Cortex of kidney (tissue), 1 donor: ENCODE measurements at places on chromosomes 1 and 21.

- no peak for DNase-seq
These were observed 80.7 kb upstream of the HP1BP3 start for GRCh38 chr1:20867847-20868246.

DNA sequence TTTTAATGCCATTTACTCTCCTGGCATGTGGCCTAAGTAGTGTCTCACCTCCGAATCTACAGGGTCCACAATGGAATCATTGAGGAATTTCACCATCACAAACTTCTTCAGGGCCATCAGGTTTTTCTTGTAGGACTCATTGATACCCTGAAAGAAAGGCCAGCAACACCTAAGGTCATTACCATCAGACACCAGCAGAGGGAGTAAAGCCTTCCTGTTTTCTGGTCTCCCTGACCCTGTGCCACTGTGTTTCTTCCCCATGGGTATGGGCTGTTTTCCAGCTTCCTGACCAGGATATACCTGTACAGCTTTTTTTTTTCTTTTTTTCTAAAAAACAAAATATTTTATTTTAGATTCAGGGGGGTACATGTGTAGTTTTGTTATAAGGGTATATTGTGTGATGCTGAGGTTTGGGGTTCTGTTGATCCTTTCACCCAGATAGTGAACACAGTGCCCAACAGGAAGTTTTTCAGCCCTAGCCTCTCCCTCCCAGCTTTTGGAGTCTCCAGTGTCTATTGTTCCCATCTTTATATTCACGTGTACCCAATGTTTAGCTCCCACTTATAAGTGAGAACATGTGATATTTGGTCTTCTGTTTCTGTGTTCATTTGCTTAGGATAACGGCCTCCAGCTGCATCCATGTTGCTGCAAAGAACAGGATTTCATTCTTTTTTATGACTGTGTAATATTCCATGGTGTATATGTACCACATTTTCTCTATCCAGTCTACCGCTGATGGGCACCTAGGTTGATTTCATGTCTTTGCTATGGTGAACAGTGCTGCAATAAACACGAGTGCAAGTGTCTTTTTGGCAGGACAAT is 18.3 kb downstream of the PPT1 start:
- DNase-seq: no peak

- DNase-seq: no peak
These were observed 441 bp downstream of the YARS1 start for GRCh38 chr1:32816676-32817158.

GRCh38 chr1:243254927-243255790 is at the start of gene CEP170:
Gene CEP170, minus strand, starts transcription at chr1:243255281. Its CDS starts 30,001 bp downstream, at chr1:243225280.
- no peak for DNase-seq

- no peak for DNase-seq
These were observed 68.8 kb upstream of the LYST start for GRCh38 chr1:235935235-235936225.

DNA sequence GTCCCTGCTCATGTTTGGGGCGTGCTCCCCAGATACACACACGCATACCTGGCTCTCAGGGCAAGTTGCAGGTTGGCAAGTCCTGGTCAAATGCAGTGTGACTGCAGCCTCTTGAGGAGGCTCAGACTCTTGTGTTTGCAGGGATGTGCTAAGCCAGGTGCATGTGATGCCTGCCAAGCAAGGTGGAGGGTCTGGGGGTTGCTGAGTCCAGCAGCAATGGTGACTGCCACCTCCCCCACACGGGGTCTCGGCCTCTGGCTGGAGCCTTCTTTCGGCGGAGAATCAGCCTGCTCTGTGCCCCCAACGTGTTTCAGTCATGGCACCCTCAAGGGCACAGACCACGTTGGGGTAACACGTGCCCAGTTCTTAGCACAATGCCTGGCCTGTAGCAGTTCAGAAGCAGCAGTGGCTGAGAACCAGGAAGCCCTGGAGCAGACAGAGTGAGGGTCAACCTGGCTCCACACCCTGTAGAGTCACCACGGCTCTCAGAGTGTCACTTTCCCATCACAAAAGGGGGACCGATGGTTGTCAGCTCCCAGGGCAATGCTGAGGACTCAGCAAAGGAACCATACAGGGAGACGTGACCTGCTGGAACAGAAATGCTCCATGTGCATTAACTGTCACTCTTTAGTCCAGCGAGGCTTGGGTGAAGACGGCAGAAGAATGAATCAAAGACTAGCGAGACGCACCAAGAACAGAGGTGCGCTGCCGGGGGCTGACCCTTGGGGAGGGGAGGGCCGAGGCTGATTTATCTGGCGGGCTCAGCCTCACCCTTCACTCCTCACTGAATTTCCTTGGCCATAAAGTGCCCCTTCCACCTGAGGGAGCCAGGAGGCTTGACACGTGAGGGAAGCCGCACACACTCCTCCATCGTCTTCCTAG is 109.0 kb downstream of the PGBD5 start:
- no peak for DNase-seq

DNA sequence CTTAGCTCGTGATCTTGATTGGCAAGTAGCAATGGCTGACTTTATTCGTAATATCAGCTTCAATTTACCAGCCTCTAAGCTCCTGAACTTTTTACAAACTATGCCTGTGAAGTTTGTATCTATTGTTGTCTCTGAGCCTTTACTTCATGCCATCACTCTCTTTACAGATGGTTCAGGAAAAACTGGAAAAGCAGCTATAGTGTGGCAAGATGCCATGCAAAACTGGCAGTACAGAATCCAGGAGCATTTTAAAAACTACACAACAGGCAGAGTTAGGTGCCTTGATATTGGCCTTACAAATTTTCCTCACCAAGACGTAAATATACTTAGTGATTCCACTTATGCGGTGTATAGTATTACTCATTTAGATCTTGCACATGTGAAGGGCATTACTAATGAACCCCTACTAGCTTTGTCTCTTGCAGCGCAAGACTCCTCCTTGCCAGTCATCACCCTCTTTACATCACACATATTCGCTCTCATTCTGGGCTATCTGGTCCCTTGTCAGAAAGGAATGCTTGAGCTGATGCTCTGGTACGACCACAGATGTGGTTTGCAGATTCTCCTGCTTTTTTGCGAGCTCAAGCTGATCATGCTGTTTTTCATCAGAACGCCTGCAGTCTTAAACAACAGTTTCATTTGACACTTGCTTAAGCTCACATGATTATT is 36.3 kb downstream of the CLCA1 start:
- no peak for DNase-seq

DNA sequence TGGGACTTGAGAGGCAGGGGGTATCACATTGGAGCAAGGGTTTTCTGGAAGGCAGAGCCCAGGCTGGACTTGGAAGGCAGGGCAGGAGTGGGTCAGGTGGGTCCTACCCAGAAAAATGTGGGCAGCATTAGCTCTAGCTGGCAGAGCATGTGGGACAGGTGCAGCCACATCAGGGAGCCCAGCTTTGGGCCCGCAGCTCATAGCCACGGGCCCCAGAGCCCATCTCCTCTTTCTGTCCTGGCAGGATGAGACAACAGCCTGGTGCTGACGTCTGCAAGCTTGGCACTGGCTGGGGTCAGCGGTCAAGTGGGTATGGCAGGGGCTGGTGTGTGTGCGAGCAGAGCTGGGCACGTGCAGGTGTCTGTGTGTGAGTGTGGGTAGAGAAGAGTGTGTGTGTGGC is 154.7 kb downstream of the GRIK3 start:
- DNase-seq: no peak

GRCh38 chr1:218499011-218499691 is 154.0 kb downstream of the TGFB2 start:
- no peak for DNase-seq

DNA sequence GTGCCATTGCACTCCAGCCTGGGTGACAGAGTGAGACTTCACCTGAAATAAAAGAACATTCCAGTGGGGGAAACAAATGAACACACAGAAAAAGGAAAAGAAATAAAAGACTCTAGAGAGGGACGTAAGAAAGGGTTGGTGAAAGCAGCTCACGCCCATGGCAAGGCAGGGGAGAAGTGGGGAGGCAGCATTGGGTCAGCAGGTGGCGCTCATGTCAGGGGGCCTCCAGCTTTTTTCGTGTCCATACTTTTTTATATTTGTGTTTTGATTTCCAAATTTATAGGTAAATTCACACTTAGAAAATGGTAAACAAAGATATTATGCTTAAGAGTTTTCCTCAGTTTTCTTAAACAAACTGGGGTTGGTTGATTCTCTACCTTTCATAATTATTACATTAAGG is 45.5 kb downstream of the VPS13D start:
- no peak for DNase-seq

DNA sequence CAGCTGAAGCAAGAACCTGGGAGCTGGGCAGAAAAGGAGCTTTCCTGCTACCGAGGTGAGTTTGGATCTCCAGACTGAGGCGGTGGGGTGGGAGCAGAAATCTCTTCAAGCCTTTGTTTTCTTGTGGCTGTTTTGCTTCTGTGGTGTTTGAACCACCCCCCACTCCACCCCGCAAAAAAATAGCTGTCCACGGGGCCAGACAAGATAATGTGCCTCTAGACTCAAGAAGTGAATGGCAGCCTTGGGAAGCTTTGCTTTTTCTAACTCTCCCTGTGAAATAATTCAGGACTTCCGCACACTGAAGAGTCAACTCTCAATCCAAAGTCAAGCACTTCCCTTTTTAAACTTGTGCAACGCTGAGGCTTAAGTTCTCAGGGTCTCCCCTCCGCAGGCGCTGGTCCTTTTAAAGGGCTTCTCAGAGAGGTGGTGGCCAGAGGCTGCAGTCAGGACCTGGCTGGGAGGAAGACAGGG is 159.6 kb upstream of the COA6 start:
- DNase-seq: no peak

DNA sequence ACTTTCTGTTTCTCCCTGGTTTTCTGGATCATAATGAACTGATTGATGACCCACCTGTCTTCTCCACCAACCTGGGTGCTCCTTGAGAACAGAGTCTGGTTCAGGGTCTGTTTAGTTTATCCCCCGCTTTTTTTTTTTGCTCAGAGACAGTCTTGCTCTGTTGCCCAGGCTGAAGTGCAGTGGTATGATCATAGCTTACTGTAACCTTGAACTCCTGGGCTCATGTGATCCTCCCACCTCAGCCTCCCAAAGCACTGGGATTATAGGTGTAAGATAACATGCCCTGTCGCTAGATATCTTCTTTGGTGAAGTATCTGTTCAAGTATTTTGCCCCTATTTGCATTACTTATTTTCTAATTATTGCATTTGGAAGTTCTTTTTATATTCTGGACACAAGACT is 30.2 kb upstream of the CITED4 start:
- DNase-seq: no peak

DNA sequence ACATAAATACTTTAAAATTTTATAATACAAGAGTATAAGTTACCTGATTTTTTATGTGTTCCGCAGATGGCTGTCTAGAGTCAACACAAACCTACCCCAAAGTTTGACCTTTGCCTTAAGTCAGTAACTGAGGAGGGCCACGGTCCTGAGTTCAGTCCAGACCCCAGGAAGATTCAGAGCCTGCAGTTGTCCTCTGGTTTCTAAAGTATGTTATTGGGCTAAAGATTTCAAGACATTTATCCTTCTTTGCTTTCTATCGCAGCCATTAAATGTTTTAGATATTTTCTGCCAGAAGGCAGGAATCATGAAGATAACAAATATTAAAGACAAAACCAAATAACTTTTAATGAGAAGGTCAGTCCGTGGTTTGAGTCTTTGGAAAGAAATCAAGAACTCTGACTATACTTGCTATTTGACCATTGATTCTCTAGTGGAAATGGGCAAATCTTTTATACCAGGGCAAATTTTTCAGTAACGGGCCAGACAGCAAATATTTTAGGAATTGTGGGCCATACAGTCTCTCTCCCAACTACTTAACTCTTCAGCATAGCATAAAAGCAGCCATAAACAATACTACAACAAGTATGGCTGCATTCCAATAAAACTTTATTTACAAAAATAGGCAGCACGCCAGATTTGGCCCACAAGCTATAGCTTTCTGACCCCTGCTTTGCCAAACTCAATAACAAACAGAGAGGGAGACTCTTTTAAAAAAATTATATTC is 38.0 kb upstream of the HAO2 start:
- no peak for DNase-seq

- no peak for DNase-seq
These were observed 790.4 kb downstream of the NCAM2 start for GRCh38 chr21:21788591-21788990.

GRCh38 chr21:17610911-17611310 is 1.8 kb downstream of the BTG3 start:
- DNase-seq: no peak
